Stimulated activated CD4-positive, alpha-beta T cell treated with anti-CD3 and anti-CD28 coated beads, Interleukin-4, amount 100 ng/mL, for 4 hours (primary cell): ENCODE measurements at places on chromosomes 16 and 17.

GRCh38 chr17:77068915-77069314, 71.9 kb upstream of the SEC14L1 start:
- DNase-seq: no peak

- DNase-seq: no peak
Observed at GRCh38 chr16:12907670-12908233, 6.4 kb downstream of the SHISA9 start.

DNA sequence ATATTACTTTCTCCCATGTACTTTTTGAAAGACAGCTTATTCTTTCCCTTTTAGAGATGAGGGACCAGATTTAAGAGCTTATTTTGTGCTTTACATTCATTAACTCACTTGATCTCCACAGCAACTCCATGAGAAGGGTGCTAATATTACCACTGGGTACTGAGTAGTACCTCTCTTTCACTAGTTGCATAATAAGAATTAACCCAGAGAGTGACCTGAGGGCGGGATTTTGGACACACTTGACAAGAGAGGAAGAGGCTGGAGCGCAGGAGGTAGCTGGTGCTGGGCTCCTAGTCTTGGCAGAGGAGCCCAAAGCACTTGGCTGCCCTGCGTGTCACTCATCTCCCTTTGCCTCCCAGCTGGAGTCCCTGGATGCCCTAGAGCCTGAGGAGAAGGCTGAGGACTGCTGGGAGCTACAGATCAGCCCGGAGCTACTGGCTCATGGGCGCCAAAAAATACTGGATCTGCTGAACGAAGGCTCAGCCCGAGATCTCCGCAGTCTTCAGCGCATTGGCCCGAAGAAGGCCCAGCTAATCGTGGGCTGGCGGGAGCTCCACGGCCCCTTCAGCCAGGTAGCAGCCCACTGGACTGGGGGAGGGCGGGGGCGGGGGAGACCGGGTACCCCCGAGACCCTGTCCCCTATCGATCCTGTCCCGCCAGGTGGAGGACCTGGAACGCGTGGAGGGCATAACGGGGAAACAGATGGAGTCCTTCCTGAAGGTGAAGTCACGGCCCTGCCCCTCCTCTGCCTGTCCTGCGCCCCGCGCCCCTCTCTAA, 1.7 kb upstream of the MAZ start:
- DNase-seq: no peak

GRCh38 chr17:68457168-68457538, at the start of gene WIPI1:
Gene WIPI1 (minus strand): TSS chr17:68457496. CDS start chr17:68457421, 75 bp downstream.
- DNase-seq: no peak

DNA sequence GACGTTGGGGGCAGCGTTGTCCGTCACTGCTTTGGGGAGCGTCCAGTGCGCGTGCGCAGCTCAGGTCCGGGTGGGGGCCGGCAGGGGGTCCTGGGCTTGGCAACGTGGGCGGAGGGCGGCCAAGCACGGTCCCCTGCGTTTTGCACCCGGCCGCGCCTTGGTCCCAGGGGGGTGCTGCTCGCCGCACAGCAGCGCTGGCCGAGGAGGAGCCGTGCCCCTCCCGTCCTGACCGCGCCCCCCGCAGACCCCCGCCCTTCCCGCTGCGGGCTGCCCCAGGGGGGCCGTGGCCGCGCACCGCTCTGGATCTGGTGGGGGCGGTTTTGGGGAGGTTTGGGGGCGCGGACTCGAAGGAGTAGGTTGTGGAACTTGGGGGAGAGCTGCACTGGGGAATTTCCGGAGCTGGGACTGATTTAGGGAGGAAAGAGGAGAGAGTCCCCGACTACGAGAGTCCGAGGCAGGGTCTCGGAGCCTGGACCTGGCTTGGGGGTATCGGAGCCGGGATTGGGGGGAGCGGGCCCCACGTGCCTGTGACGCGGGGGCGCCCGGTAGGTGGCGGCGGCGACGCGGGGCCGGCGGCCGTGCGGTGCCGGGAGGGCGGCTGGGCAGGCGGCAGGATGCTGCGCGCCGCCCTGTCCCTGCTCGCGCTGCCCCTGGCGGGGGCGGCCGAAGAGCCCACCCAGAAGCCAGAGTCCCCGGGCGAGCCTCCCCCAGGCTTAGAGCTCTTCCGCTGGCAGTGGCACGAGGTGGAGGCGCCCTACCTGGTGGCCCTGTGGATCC, at the start of gene SLC9A5:
Gene SLC9A5, plus strand, starts transcription at position 579 of the 777 bp plus-strand sequence. Its CDS starts 36 bp downstream, at position 615.
- peak; percentile 28 for DNase-seq
